ENCODE measurements at places on chromosomes 2 and 18. TPM values are rescaled to one million over a fixed set of nuclear protein-coding genes. Genes with fewer than 3 reads are reported as not detected.

Gene CROCC2
- 0.35 TPM for total RNA-seq

Gene PDE11A
- 0.18 TPM for total RNA-seq

Gene ALLC
- total RNA-seq: not detected

Gene TRPM8
- total RNA-seq: not detected

Gene HOXD10
- total RNA-seq: 2.0 TPM

Gene CD8B2
- total RNA-seq: not detected

All from myometrial cell (primary cell).